ENCODE measurements at places on chromosomes 6 and 20.

DNA sequence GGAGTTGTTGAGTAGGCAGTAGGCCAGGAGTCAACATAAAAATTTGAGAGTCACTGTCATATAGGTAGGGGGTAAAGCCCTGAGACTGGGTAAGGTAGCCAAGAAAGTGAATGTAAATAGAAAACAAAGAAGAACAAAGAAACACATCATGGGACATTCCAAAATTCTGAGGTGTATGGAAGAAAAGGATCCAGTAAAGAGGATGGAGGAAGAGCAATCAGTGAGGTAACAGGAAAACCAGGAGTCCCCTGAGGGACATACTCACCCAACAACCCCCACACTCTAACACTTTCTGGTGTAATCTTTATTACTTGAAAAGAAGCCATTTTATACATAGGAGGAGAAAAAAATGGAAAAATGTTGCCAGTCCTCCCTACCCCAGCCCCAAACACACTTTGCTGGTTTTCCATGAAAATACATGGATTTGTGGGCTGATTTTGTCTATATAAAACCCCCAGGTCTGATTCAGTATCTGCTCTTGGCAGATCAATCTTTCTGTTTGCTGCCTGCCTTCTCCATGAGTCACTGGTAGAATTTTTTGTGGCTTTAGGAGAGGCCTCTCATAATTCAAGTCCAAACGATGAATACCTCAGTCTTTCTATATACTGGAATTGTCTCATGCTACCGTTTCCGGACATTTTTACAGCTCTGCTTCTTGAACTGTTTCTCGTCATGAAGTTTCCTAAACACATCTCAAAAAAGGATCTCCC is 271.4 kb upstream of the MAN1A1 start:
- no peak for DNase-seq

DNA sequence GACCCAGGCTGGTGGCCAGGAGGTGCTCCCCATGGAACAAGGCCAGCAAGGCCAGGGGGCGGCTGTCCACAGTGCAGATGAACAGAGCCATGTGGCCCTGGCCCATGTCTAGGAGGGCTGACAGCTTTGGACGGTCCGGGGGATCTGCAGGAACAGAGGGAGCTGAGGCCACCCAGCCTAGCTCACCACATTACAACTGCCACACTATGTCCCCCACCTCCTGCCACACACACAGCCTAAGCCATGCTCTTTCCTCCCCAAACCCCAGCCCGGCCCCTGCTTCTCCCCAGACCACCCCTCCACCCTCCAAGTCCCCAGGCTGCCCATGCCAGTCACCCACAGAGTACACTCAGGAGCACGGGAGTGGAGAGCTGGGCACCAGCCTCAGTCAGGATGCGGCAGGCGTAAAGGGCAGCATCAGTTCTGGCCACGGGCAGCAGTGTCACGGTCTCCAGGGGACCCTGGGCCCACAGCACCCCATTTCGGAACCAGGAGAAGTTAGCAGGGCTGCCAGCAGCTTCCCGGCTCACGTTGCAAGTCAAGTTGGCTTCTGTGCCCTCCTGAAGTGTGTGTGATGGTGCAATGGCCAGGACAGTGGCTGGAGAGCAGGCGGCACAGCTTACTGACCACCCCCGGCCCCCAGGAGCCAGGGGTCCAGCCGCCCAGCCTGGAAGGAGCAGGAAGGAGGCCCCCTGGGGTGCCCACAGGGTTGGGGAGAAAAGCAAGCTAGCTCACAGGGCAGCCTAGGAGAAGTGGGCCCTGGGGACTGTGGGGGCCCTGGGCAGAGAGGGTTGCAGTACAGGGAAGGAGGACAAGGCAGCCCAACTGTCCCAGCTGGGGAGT is 15.2 kb upstream of the ADAM33 start:
- no peak for DNase-seq

GRCh38 chr6:84074988-84075781 is 41.6 kb downstream of the MRAP2 start:
- no peak for DNase-seq

- no peak for DNase-seq
Observed at GRCh38 chr20:62286493-62287064, 16.2 kb upstream of the ADRM1 start.

DNA sequence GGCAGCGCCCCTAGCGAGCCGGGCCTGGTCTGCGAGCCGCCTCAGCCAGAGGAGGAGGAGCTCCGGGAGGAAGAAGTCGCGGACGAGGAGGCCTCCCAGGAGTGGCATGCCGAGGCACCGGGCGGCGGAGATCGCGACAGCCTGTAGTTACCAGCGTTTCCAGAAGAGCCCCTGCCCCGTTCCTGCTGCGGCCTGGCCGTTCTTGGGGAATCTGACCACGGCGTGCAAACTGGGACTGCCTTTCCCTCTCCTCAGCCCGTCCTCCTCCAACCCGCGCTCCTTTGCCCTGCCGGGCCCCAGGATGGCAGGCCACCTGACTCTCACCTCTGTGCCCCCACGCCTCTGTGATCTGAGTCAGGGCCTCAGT is 802 bp downstream of the HDGFL1 start:
- DNase-seq = no peak
